ENCODE measurements at places on chromosomes 16 and 17.
A peak's percentile ranks its signal among the peaks of the same experiment; 100 is the strongest.

- peak; percentile 33 for DNase-seq
These were observed 70.2 kb downstream of the ARHGAP44 start for GRCh38 chr17:12859520-12859919.

GRCh38 chr16:70656712-70657263 lies 10.4 kb downstream of the IL34 start:
- DNase-seq, result no peak

GRCh38 chr16:79269211-79269863 lies 331.2 kb downstream of the MAF start:
- DNase-seq, result no peak

DNA sequence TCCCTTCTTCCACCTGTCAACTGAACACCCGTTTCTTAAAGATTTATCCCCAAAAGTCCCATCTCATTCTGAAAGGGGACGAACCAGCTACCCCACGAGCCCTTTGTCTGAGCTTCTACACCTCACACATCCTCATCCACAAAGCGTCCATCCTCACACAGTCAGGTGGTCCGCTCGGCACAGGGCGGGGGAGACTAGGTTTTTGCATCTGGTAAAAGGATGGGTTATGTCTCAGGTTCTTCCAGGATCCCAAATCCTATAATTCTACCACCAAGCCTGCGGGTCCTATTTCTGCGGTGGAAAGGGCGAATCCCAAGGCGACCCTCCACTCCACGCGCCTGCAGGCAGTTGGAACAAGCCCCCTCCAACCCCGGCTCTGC lies 458 bp downstream of the GFOD2 start:
- DNase-seq, result no peak

GRCh38 chr16:1895949-1896675 lies 22.1 kb downstream of the HS3ST6 start:
- DNase-seq, result no peak

DNA sequence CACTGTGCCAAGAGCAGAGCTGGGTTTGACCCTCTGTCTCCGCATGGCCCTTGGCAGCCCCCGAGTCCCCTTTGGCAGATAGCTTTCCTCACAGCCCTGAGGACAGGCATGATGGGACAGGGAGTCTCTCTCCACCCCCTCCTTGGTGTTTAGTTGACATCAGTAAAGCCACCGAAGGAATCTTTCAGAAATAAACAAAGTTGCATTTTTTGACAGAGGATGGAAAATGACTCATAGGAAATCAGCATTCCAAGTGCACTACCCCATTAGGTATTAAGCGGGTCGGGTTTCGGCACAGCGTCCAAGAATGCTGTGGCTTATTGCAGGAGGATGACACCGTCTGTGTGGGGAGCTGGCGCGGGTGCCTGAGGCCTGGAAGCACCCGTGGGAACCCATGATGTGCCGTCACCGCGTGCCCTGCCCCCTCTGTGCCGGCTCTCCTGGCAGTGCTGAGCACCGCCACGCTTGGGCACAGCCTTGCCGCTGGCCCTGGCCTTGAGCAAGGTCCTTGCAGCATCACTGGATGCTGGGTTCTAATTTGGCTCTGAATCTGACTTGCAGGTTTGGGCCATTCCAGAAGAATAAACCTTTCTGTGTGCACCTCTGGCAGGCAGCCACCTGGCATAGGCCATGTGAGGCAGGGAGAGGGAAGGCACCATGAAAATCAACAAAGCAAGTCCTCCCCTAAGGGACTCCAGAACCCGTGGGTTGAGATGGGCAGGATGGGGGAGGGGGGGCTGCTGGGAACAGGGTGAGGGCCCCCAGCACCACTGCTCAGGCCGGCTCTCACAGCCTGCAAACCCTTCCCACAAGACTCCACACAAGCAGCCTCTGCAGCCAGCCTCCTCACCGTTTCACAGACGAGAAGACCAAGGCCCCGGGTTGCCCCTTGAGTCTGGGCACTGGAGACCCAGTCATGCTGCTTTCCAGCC lies 50.5 kb upstream of the ZNF469 start:
- peak; percentile 100 for DNase-seq

DNA sequence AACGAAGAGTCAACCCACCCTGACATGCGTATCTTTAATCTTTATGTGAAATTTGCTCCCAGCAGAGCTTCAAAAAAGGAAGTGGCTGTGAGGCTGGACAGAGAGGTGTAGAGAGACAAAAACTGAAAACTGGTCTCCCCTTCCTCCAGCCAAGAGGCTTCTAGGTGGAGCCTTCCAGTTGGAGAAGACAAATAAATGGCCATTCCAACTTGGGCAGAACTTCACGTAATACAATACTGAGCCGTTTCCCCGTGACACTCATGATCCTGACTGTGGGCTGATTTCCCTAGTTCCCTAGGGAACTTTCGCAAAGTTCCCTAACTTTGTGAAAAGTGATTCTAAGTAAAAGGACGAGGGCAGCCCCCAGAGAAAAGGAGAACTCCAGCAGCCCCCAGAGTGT lies 78.8 kb downstream of the ZFHX3 start:
- no peak for DNase-seq

DNA sequence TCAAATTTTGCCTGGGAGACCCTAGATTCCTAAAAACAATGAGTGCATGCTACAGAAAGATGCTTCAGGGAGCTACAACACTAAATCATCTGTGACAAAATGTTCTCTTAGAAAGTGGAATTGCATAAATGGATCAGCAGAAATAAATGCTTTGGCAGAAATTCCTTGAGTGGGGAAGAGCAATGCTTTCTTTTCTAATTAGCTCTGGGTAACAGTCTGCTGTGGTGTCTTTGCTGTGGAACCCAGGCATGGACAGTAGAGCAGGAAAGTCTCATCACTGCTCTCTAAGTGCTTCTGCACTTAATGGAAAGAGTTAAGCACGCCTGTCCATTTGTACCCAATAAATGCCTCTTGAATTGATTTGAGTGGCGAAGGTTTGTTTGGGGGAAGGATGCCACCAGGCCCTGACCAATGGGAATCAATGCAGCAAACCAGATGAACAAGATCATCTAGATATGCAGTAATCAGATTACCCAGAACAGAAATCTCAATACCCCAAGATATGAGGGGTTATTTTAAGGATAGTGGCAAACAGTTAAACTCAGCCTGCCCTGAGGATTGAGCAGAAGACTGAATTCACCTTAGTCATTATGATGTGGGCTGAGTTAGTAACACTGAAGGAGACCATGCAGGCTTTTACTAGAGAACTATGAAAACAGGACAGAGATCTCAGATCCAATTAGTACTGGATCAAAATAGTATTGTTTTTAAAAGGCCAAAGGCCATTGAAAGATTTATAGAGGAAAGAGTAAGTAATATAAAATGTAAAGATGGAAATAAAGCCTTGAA lies 13.6 kb downstream of the HLF start:
- DNase-seq, result no peak

DNA sequence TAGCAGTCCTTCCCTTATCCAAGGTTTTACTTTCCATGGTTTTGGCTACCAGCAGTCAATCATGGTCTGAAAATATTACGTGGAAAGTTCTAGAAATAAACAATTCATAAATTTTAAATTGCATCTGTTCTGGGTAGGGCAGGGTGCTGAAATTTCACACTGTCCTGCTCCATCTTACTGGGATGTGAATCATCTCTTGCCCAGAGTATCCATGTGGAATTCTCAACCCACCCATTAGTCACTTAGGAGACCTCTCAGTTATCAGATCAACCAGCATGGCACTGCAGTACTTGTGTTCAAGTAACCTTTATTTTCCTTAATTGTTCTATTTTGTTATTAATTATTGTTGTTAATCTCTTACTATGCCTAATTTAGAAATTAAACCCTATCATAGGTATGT lies 202.8 kb upstream of the CPHXL start:
- DNase-seq, result no peak

GRCh38 chr17:82531431-82531881 lies 11.9 kb downstream of the FOXK2 start:
- DNase-seq, result peak; percentile 90

DNA sequence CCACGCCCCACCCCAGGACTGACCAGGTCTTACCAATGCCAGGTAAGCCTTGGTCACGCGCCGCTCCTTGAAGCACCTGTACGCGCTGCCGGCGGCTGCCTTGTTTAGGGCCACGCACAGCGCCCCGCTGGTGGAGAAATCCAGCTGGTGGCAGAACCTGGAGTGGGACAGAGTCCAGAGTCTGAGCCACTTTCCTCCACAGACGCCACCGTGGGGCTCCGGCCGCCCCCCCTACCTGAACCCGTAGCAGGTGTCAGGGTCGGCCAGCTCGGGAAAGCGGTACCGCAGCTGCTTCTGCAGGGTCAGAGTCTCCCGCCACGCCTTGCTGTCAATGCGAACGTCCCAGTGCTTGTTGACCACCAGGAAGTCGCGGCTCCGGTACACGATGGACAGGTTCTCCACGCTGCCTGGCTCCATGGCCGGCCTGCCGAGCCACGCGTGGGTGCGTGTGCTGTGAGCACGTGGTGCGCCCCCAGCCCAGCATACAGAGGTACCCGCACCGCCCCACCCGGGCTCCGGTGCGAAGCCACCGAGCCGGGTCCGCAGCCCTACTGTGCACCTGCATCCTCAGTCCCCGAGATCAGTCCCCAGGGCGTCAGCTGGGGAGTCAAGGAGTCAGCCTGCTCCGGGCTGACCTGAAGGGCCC lies 737 bp downstream of the RPUSD1 start:
- DNase-seq, result no peak

- DNase-seq, result no peak
These were observed 483.7 kb downstream of the SOX9 start for GRCh38 chr17:72604518-72604917.

DNA sequence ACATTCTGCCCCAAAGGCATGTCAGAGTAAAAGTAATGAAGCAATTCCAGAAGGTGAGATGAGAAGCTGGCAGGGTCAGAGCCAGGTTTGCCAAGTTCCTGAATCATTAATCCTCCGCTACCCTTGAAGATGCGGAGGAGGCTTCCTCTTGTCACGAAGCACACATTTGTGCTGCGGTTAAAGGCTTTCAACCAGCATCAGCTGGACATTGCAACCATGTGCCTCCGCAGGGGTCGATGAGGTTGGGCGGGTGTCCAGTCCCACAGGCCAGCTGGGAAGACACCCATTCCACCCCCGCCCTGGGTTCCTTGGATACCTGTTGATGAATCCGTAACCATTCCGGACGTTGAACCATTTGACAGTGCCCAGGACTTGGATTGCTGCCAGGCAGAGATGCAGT lies 1.3 kb downstream of the YBX2 start:
- no peak for DNase-seq

DNA sequence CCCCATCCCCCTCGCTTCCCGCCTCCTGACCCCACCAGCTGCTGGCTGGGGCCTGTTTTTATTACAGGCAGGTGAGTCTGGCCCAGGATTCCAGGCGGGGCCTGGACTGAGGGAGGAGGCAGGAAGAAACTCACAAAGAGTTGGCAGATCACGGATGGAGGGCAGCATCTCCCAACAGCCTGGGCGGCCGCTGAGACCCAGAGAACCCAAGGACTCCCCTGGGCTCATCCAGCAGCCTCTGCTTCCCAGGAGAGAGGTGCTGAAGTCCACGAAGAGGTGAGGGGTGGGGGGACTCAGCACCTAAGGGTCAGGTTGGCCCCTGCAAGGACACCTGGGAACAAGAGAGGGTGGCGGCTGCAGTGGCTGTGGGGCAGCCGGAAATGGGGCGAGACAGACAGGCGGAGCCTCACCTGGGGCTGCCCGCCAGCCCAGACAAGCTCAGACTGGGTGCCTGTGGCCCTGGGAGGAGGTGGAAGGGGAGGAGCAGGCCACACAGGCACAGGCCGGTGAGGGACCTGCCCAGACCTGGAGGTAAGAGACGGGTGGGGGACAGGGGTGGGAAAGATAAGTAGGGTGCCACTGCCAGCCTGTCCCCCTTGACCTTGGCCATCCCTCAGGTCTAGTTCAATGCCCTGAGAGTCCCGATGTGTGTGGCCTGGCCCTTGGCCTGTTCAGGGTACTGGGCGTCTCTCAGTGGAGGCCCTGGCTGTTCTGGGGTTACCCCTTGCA lies 8.7 kb upstream of the ADGRG1 start:
- no peak for DNase-seq

- DNase-seq, result peak; percentile 56
These were observed 25.9 kb downstream of the BRIP1 start for GRCh38 chr17:61837175-61838051.

DNA sequence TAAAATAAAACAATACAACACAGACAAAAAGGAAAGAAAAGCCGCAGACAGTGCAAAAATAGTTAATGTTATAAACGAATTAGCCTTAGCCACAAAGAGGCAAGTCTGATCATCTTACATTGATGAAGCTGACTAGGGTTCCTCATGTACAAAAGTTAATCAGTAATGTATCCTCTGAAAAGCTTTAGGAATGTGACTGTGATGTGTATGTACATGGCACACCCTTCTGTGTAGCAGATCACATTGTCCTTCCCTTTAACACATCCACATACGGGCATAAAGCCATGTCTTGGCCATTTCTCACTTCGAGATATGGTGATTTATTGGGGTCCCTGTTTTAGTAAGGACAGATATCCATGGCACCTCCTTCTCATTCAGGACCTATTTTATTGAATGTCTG lies 1327.5 kb upstream of the CDH8 start:
- no peak for DNase-seq

- DNase-seq, result no peak
These were observed 85.7 kb upstream of the CACNG3 start for GRCh38 chr16:24170407-24170806.

GRCh38 chr16:50523710-50524109 lies 24.5 kb upstream of the NKD1 start:
- DNase-seq, result no peak

DNA sequence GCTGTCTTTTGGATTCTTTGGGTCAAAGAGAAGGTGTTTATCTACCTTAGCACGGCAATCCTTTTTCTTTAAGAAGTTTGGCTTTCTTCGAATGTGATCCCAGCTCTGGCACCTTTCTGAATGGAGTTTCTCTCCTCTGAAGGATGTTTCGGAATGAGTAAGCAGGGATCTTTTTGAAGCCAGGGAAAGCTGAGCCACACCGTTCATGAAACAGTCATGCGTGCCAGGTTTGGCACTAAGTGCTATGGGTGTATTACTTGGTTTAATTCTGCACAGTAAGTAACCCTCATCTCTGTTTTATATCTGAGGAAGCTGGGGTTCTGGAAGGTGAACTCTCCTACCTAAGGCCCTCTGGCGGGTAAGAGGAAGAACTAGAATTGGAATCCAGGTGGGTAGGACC lies 234.5 kb downstream of the NTN1 start:
- no peak for DNase-seq

- DNase-seq, result no peak
These were observed 367.4 kb downstream of the SNX29 start for GRCh38 chr16:12343913-12344312.
